Renal cortical epithelial cell (primary cell): ENCODE measurements at places on chromosomes 16 and 17. TPM values are rescaled to one million over a fixed set of nuclear protein-coding genes. Genes with fewer than 3 reads are reported as not detected.

DNA sequence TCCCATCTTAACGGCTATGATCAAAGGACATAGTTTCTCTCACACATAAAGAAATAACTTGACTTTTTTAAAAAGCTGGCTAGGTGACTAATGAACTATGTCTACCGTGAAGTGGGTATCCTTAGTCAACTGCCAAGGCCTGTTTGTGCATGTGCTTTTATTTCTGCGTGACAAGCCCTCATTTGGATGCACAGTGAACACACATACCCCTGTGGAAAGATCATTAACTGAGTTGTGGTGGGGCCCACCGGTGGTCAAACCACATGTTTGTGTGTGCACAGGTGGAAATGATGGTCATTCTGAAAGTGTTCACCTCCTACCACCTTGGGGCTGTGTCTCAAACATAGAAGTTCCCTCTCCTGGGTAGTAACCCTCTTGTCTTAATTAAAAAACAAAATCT, 256.1 kb upstream of the SALL1 start:
- peak; percentile 97 for DNase-seq

The SLFN11 gene
- 6.0 and 8.2 TPM in 2 replicates for total RNA-seq

DNA sequence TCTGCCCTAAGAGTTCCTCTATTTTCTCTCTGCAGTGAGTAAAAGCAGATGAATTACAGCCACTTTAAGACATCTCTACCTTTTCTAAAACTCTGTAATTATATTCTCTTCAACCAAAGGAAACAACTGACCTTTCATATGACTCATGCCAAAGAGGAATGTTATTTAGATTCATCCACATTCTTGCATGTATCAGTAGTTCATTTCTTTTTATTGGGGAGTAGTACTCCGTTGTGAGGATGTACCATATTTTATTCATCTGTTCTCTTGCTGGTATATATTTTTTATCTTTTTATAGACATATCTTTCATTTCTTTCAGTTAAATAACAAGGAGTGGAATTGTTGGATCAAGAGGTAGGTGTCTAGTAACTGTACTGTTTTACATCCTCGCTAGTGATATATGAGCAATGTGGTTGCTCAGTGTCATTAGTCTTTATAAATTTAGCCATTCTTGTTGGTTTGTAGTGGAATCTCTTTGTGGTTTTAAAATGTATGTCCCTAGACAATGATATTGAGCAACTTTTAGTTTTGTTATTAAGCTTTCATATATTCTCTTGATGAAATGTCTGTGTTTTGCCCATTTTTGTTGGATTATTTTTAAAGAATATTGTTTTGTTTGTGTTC, 7.8 kb upstream of the MYH8 start:
- no peak for DNase-seq

DNA sequence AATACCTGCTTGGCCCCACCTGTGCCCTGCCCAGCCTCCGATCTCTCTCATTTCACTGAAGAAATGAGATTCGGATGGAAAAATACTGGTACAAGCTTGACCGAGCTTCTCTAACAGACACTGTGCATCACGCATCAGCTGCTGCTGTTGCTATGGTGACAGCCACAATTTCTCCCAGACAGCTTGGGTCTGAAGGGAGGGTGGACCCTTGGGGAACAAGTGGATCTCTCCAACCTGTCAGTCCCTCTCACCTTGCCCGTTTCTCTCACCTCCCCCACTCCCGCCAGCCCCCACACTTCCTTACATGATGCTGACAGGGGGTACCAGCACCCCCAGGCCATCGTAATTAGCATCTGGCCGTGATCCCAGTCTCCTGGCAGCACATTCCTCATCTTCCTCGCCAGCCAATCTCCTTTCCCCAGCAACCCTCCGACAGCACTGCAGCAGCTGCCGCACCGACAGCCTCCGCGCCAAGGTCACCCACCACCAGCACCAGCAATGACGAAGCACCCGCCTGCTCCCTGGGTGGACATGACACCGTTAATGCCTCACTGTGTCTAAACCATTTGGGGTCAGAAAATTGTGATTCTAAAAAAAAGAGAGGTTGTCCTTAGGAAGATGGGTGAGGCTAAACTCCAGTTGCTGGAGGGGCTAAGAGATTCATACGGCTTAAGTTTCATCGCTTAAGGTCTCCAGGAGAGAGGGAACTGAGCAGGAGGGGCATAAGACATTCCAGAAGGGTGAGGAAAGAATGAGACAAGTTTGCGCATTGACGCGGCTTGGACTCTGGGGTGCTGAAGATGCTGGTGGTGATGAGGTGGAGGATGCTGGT, 58.6 kb upstream of the TNRC6A start:
- DNase-seq: peak; percentile 94

DNA sequence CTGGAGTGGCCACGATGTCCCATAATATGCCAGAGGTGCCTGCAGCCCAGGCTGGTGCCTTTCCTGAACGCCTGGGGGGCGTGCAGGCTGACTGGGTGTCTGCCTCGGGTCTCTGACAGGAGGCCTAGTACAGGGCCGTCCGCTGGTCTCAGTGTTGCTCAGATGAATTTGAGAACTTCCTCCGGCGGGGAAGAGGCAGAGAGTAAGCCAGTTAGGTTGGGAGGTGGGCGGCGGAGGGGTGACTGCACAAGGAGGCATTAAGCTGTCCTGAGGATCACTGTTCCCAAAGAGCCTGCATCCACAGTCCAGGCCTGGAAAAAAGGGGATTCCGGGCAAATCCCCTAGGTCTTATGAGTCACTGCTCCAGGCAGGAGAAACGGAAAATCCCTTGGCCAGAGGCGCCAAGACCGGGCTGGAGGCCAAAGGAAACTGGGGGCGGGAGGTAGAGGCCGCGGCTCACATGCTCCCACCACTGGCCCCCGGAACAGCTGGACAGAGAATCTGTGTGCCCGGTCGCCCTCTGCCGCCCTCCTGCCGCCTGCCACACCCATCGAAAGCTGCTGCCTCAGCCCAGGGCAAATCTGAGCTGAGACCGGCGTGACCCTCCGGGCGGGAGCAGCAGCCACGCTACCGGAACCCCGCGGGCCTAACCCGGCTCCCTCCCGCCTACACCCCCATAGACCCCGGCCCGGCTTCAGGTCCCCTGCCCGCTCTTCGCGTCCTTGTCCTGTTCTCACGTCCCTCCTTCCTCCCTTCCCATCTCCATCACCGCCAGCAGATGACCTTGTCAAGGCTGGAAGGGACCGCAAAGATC, 1.2 kb downstream of the TRIM47 start:
- DNase-seq: peak; percentile 94

The CENPT gene
- total RNA-seq: 34.7 and 37.2 TPM in 2 replicates

The TBC1D3I gene
- total RNA-seq: 0.60 TPM in 1 of 2 replicates, not detected in the other

DNA sequence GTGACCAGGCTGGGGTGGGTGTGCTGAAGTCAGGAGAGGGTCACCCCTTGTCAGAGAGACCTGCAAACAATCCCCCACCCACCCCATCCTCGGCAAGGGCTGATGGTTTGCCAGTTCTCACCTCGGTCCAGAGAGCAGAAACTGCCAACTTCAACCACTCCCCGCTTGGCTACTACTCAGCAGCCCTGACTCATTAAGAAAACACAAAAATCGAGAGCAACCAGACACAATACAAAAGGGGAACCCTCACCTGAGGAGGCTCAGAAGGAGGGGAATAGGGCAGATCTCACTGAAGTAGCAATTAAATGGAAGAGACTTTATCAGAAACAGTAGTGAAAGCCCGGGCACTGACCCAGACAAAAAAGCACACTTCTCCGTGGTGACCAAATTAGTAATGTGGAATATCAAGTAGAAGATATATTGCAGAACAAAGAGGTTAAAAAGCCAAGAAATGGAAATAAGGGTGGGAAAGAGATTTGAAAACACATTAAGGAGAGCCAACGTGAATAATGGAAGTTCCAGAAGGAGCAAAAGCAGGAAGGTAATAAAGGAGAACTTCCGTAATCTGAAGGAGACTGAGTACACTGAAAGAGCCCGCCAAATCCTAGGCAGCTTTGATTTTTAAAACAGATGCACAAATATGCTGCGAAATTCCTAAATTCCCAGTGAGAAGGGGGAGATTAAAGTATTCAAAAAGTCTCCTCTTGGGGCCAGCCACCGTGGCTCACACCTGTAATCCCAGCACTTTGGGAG, 23.6 kb downstream of the CENPV start:
- DNase-seq: peak; percentile 80

- DNase-seq: no peak
Observed at GRCh38 chr16:47047524-47048203, 74.2 kb upstream of the DNAJA2 start.

The PHOSPHO1 gene
- 0.05 TPM in 1 of 2 replicates, not detected in the other for total RNA-seq
